ENCODE measurements at places on chromosomes 1 and 21.
A peak's percentile ranks its signal among the peaks of the same experiment; 100 is the strongest.

- no peak for DNase-seq
These were observed 403.6 kb upstream of the PBX1 start for GRCh38 chr1:164155347-164155746.

DNA sequence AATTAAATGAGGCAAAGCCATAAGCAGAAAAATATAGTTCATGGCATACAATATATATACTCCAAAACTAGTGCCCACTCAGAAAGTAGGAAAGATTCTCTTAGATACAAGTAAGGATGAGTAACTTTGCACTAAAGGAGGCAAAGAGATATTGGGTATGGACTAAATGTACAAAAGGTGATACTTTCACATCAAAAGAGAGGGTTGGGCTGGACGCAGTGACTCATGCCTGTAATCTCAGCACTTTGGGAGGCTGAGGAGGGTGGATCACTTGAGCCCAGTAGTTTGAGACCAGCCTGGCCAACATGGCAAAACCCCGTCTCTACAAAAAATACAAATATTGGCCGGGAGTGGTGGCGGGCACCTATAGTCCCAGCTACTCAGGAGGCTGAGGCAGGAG is 6.7 kb downstream of the KYAT3 start:
- no peak for DNase-seq

GRCh38 chr1:159171688-159172501 is 480 bp downstream of the CADM3 start:
- DNase-seq: no peak

GRCh38 chr21:38784458-38785266 is 21.1 kb upstream of the ETS2 start:
- no peak for DNase-seq

GRCh38 chr21:41760411-41760810 is 6.4 kb downstream of the RIPK4 start:
- no peak for DNase-seq

GRCh38 chr21:35179990-35180540 is 131.0 kb upstream of the RUNX1 start:
- no peak for DNase-seq

DNA sequence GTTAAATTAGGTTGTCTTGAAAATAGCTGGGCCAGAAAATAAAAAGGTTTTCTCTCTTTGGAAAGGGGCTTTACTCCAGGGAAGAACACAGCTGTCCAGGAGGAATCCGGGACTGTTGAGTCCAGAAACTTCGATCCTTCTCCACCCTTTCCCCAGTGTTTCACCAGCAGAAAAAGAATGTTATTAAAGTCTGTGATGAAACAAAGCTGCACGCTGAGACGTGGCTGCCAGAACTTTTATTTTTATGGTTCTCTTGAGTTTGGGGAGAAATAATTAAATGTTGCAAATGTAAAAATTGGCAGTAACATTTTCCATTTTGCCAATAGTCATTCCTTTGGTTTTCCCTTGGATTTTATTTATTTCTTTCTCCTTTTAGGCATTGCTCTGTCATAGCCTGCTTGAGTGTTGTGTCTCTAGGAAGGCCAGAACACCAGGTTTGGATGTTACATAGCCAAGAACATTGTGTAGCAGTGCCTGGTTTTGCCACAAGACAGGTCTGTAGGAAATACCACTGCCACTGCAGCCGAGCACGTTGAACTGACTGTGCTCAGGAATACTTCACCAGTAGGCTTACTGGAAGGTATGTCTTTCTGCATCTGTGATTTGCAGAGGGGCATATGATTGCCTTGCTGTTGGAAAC is 87.4 kb downstream of the ROR1 start:
- no peak for DNase-seq

DNA sequence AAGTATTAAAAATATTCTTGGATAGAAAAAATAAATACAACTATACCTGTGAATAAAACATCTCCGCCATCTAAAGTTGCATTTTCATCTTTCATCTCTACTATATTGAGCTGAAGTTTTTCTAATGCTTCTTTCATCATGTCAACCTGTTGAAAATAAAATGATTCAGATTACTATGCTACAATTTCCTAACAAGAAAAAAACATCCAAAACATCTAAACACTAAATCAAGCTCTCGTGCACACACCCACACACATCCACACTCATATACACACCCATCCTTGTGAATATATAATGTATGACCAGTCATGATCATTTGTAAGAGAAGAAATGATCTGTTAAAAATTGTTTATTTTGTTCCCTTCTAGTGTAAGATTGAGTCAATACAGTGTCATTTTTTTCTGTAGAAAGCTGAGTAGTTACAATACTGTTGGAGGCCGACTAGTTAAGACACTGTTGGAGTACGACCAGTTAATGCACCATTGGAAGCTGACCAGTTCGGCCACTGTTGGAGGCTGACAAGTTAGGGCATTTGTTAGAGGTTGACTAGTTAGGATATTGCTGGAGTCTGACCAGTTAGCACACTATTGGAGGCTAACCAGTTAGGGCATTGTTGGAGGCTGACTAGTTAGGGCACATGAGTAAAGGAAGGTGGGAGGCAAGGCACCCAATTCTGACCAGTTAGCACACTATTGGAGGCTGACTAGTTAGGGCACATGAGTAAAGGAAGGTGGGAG is 82.4 kb upstream of the BCL10 start:
- no peak for DNase-seq

GRCh38 chr1:153506831-153507413 is 28.9 kb downstream of the S100A6 start:
- DNase-seq: no peak

DNA sequence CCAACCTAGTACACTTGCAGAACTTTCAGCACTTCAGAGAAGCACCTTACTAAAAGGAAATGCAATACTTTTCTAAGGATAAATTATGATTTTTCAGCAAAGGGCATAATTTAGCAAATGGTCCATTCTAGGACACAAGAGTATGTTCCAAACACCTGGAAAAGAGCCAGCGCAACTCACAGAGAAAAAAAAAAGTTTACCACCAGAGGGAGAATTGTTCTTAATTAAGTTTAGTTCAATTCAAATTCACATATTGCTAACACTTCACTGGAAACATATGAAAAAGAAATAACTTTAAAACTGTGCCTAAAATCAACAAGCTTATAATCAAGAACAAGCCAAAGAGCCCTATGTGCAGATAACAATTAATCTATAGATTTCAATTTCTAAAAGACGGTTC is 338.1 kb downstream of the SEC16B start:
- DNase-seq: no peak

GRCh38 chr21:44394733-44395132 is 41.3 kb downstream of the TRPM2 start:
- no peak for DNase-seq

GRCh38 chr1:153535242-153536011 is at the start of gene S100A6:
Gene S100A6, minus strand, starts transcription at chr1:153535991. Its CDS starts 652 bp downstream, at chr1:153535339.
- peak; percentile 68 for DNase-seq

DNA sequence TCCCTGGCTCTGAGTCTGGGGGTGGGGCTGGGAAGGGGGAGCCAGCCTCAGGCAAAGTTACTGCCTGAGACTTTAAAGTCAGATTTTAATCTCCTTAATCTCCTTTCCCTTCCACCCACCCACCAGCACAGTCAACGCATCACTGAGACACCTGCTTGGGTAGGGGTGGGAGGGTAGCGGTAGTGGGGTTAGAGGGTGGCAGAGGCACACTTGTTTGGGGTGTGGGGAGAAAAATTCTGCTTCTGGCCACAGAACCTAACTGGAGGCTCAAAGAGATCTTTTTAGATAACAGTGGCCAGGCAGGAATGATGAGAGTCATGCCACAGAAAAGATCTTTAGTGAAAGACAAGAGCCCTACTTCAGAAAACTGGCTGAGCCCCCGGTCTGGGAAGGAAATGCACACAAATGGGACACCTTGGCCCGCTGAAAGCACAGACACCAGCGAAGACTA is 44.1 kb downstream of the CD247 start:
- peak; percentile 68 for DNase-seq

DNA sequence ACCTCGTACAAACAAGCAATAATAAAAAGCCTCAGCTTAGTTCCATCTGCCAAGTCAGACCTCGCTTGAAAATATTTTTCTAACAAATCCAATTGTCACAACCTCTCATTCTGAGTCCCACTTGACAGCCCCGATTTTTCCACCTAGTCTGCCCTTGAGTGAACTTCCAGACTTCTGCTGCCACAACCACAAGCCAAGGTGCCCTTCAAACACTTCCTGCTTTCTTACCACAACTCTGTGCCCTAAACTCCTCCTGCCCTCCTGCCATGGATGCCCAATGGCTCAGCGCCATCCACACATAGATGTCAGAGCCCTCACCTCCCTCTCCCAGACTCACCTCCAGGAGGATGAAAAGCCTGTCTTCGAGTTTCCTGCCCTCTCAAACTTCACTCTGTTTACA is 3.9 kb downstream of the TMPRSS2 start:
- no peak for DNase-seq

GRCh38 chr1:201456499-201457309 is 12.3 kb downstream of the PHLDA3 start:
- DNase-seq: no peak

GRCh38 chr1:71464016-71464415 is 383.2 kb upstream of the ZRANB2 start:
- DNase-seq: no peak
